Stimulated activated CD4-positive, alpha-beta T cell treated with anti-CD3 and anti-CD28 coated beads, Interleukin-4, amount 100 ng/mL, for 1 hour (primary cell): ENCODE measurements at places on chromosomes 6 and 20.

DNA sequence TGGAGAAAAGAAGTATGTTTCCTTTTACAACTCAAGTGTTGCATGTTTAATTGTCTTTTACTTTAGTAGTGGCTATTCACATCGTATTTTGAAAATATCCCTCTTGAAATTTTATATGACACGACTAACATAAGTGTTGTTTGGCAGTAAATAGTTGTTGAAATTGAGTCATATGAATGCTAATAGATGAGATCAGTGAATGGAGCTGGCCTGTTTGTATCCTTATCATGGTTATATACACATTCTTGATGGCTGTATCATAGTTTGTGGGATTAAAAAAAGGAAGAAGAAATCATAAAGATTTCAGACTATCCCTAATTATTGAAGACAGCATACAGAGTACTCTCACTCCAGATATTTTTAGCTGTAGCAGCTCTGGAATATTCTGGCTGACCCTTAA lies 8.2 kb upstream of the RAE1 start:
- DNase-seq, result no peak

DNA sequence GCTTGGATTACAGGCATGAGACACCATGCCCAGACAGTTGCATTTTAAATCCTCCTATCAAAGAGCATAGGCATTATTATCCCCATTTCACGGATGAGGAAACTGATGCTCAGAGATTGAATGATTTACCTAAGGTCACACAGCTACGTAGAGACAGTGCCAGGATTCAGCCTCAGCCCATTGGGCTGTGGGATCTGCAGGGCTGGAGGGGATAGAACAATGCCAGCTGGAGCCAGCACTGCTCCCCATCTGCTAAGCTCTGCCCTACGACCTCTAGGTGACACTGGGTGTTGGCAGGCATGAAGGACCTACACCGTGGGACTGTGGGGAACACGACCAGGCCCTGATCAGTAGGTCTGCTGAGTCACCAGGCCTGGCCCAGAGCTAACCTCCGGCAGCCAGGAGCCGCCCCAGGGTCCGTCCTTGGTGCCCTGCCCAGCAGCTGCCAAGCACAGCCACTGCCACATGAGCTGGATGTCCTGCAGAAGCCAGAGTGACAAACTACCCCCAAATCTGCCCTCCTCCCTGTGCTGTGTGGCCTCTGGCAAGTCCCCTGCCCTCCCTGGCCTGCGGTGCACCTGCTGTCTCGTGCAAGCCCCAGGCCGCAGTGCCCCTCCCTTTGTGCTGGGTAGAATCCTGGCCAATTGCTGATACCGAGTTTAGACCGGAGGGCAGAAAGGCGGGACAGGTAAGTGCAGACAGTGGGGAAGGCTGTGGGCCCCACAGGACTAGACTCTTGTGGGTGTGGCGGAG lies 47.6 kb upstream of the PTGIS start:
- no peak for DNase-seq

DNA sequence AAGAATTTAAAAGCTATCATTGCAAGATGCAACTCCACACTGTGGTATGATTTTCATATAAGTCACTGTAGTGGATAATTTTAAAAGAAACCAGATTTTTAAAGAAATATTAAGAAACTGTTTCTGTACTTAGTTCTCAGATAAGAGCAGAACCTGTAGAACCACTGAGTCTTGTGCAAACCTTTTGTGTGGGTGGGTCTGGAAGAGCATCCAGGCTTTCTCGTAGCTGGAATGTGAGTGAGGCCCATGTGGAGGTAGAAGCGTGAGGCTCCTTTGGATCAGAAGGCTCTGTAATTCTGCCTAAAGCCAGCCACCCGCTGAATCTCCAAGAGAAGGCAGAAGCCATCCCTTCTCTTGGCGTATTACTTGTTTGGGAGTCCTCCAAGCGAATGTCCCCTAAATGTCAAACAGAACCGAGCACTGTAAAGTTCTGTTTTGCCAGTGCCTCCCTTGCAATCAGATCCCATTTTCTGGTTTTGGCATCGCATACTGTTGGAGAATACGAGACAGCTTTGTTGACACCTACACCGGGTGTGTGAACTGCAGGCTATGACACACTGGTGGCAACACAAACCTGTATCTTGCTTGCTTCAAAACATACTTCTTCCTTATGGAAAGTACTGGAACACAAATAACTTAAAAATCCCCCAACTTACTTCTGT lies 188.7 kb downstream of the FOXC1 start:
- DNase-seq, result no peak

- no peak for DNase-seq
These were observed 10.8 kb upstream of the LATS1 start for GRCh38 chr6:149728499-149729234.

DNA sequence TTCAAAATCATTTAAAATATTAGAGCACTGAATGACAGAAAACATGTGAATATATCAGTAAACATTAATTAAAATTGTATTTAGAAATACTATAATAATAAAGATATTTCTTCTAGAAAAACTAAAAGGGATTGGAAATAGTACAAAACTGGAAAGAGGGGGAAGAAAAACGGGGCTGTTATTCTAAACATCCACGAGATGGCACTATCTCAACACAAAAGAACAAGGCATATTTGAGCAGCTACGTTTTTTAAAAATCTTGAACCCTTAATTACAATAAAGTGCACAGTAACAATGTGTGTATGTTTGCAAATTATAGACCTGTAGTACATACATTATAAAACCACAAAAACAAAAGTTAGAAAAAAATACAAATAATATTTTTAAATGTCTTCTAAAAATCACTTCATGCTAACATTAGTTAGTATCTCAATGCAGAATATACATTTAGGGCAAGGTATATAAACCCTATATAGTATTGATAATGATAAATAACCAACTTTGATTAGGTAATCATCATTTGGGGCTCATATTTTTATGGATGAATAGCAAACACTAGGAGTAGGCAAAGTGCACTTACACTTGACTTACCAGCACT lies 42.5 kb upstream of the PNISR start:
- DNase-seq, result no peak

GRCh38 chr20:51880188-51880587 lies 77.9 kb upstream of the SALL4 start:
- no peak for DNase-seq
